ENCODE measurements at places on chromosomes 4 and X. TPM values are rescaled to one million over a fixed set of nuclear protein-coding genes. Genes with fewer than 3 reads are reported as not detected.

GRCh38 chr4:41748571-41749475 lies at the start of gene PHOX2B:
TSS of gene PHOX2B (minus strand) at chr4:41748725. CDS start at chr4:41748610, 115 bp downstream.
- no peak within 1 kb of the TSS for H3K27ac ChIP-seq
- H3K4me3 ChIP-seq, result no peak within 1 kb of the TSS
- peaks cover 32% of the 10 kb centered on the region for H3K27me3 ChIP-seq
- H3K36me3 ChIP-seq, result no peaks in the 10 kb centered on the region
- no peak for DNase-seq
- H3K4me1 ChIP-seq, result no peaks in the 10 kb centered on the region

- no peaks in the 10 kb centered on the region for H3K27me3 ChIP-seq
- no peak overlapping the region for H3K4me3 ChIP-seq
- no peaks in the 10 kb centered on the region for H3K4me1 ChIP-seq
These were observed 592.5 kb downstream of the PPARGC1A start for GRCh38 chr4:23297327-23297726.

GRCh38 chr4:187302457-187303150 lies 578.9 kb upstream of the FAT1 start:
- no peaks in the 10 kb centered on the region for H3K36me3 ChIP-seq
- DNase-seq, result no peak
- H3K4me3 ChIP-seq, result no peak overlapping the region
- H3K27ac ChIP-seq, result no peak overlapping the region
- no peaks in the 10 kb centered on the region for H3K4me1 ChIP-seq

DNA sequence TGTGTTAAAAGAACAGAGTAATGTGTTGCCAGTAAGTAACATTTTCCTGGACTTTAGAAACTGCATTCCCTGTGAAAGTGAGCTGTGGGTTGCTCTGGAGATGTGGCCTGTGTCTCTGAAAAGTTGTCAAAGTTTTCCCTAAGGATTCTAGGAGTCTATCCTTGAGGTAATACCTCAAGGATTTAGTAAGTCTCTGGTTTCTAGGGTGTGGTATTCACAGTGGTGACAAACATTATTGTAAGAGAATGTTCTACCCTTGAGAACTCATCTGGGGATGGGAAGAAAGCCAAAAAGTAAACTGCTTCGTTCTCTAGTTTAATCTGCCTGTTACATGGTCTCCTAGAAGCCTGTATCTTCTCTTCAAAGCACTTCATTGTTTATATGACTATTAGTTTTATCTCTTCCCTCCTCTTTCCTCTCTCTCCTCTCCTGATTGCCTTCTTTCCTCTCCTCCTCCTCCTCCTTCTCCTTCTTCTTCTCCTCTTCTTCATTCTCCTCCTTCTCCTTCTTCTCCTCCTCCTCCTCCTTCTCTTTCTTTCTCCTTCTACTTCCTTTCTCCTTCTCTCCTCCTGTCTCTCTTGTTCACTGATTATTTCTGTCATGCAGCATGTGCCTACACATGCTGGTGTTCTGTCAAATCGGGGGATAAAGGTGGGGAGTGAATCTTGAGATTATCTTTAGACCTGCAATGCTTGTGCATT lies 321.3 kb downstream of the PTTG2 start:
- no peak overlapping the region for H3K27ac ChIP-seq
- no peaks in the 10 kb centered on the region for H3K36me3 ChIP-seq
- peaks cover 3% of the 10 kb centered on the region for H3K4me1 ChIP-seq

DNA sequence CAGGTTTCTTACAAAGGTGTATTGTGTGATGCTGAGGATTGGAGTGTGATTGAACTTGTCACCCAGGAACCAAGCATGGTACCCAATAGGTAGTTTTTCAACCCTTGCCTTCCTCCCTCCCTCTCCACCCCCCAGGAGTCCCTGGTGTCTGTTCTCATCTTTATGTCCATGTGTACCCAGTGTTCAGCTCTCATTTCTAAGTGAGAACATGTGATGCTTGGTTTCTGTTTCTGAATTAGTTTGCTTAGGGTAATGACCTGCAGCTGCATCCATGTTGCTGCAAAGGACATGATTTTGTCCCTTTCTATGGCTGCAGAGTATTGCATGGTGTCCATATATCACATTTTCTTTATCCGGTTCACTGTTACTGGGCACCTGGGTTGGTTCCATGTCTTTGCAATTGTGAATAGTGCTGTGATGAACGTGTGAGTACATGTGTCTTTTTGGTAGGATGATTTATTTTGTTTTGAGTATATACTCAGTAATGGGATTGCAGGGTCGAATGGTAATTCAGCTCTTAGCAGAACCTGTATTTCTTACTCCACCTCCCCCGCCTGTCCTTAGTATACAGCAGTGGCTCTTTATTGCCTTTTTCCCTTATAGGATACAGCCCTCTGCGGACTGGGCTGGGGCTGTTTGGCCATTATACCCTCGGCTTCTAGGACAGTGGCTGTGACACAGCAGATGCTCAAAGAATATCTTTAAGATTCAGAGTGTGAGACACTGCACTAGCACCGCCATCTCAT lies 145.4 kb downstream of the PTTG2 start:
- H3K27ac ChIP-seq, result no peak overlapping the region
- no peaks in the 10 kb centered on the region for H3K27me3 ChIP-seq
- H3K36me3 ChIP-seq, result no peaks in the 10 kb centered on the region

DNA sequence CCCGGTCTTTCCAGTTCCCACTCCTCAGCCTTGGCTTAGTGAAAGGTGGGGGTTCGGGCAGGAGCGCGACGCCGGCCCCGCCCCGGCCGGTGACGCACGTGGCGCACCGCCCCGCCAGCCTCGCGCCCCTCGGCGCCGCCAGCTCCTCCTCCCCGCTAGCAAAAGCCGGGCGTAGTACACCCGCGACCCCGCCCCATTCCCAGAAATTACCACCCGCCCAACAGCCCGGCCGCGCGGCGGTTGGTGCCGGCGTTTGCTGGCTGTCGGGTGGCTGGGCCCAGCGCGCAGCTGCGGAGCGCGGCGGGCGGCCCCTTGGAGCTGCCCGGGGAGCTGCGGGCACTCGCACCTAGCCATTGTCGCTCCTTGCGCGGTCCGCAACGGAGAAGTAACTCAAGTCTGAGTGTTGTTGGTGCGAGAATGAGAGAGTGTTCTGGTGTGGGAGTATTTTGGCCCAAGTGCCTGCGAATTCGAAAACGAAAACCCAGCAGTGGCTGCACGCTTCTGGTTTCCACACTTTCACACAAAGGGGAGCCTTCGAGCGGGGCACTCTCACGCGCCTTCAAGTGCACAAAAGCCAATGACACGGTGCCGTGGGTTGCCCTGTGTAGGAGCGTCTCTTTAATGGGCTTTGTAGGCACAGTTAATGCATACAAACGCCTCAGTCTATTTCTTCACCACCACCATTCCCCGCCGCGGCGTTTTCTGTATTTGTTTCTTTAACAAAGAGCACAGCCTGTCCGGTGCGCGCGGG lies 1.0 kb upstream of the ELF2 start:
- H3K36me3 ChIP-seq, result peaks cover 14% of the 10 kb centered on the region
- peak overlapping the region; percentile 79 for H3K4me3 ChIP-seq
- H3K27me3 ChIP-seq, result no peaks in the 10 kb centered on the region
- H3K27ac ChIP-seq, result peak overlapping the region; percentile 55
- DNase-seq, result peak; percentile 95

DNA sequence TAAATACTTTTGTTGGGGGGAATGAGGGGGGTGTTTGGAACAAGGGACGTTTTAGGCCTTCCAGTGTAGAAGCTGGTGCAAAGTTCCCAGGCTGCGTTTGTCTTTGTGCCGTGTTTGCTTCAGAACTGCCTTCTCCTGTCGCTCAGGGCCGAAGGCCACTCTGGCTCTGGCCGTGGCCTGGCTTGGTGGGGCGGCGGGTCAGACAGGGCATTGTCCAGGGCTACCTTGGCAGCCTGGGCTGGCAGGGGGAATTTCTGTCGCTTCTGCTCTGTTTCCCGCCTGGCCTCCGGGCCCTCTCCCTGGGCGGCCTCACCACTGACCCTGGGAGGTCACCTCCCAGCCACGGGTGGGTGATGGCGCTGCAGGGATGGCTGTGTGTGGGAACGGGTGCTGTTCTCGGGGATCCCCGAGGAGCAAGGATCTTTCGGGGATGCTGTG lies 140.0 kb downstream of the COL4A6 start:
- no peaks in the 10 kb centered on the region for H3K36me3 ChIP-seq
- no peaks in the 10 kb centered on the region for H3K27me3 ChIP-seq
- H3K4me3 ChIP-seq, result no peak overlapping the region
- no peaks in the 10 kb centered on the region for H3K4me1 ChIP-seq
- H3K27ac ChIP-seq, result no peak overlapping the region

DNA sequence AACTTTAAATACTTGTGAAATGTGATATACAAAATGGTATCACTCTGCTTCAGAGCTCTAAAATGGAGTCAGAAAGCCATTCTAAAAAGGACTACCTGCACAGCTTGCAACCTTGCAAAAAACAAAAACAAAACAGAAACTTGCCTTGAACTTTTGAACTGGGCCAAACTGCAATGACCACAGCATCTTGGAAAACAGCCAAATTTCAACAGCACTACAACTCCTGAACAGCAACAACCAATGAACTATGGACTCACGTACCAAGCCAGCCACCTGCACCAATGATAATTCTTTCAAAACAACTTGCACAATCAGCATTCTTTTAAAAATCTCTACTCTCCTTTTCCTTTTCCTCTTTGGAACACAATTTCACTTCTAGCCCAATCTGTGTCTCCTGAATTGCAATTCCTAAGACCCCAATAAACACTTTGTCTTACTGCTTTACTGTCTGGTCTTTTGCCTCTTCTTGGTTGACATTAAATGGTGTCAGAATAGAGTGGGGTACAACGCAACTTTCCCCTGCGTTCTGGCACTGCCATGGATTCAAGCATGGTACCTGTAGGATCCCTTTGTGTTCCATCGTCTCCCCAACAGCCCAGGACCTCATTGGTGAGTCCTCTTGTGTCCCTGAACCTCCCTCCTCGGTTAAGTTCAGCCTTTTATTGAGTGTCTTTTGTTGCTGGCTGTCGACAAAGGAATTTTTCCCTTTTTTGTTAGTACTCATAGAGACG lies 35.7 kb upstream of the FMR1 start:
- H3K4me3 ChIP-seq, result no peak overlapping the region
- no peak for DNase-seq
- H3K36me3 ChIP-seq, result no peaks in the 10 kb centered on the region
- H3K27ac ChIP-seq, result no peak overlapping the region

- no peaks in the 10 kb centered on the region for H3K36me3 ChIP-seq
- 0 out of 2 replicates have a peak, but pooled peaks cover 2% of the 10 kb centered on the region for H3K27me3 ChIP-seq
- no peaks in the 10 kb centered on the region for H3K4me1 ChIP-seq
- DNase-seq, result no peak
These were observed 128.5 kb upstream of the HPGD start for GRCh38 chr4:174650711-174651355.

GRCh38 chr4:54941994-54942552 lies 183.3 kb downstream of the KDR start:
- DNase-seq, result no peak
- no peaks in the 10 kb centered on the region for H3K36me3 ChIP-seq
- H3K4me1 ChIP-seq, result no peaks in the 10 kb centered on the region

GRCh38 chr4:142845293-142846107 lies 601 bp downstream of the INPP4B start:
- no peaks in the 10 kb centered on the region for H3K36me3 ChIP-seq
- peak overlapping the region; percentile 19 for H3K4me3 ChIP-seq
- H3K27ac ChIP-seq, result no peak overlapping the region
- no peak for DNase-seq

DNA sequence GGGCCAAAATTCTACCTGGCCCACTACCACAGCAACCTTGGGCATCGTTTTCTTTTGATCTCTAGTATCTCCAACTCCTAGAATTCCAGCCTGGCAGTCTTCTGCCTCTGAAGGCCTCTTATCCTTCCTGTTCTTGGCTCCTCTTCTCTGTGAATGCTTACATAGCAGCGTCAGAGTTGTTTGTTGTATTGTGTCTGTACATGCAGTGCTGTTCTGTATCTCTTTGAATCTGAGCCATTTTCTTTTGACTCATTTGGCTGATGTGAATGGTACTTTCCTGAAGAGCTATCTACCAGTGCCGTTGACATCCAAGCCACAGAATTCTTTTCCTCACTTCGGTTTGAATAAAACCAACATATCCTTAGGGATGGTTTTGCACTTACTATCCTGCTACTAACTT lies 79.2 kb downstream of the TMEM164 start:
- no peaks in the 10 kb centered on the region for H3K36me3 ChIP-seq
- no peak overlapping the region for H3K27ac ChIP-seq
- no peak for DNase-seq

- H3K4me3 ChIP-seq, result no peak overlapping the region
- H3K36me3 ChIP-seq, result no peaks in the 10 kb centered on the region
- H3K4me1 ChIP-seq, result no peaks in the 10 kb centered on the region
- no peak for DNase-seq
- H3K27me3 ChIP-seq, result no peaks in the 10 kb centered on the region
These were observed 289.8 kb upstream of the SFRP2 start for GRCh38 chr4:154078504-154079350.

- no peaks in the 10 kb centered on the region for H3K36me3 ChIP-seq
- H3K27me3 ChIP-seq, result no peaks in the 10 kb centered on the region
- H3K4me1 ChIP-seq, result no peaks in the 10 kb centered on the region
- H3K27ac ChIP-seq, result no peak overlapping the region
- no peak overlapping the region for H3K4me3 ChIP-seq
These were observed 24.4 kb downstream of the UCHL1 start for GRCh38 chr4:41281038-41281634.

DNA sequence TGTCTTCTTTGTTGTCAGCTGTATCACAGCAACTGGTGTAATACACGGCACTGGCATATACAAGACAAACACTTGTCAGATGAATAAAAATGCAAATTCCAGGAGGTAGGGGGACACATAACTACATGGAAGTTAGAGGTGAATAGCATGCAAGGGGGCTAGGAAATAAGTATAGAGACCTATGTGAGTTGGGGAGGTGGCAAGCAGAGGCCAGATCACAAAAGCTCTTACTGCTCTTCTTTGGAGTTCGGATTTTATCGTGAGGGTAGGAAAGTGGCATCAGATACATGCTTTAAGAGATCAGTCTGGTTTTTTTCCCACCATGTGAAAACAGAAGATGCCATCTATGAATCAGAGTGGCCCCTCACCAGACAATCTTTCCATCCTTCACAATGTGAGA lies 2.8 kb upstream of the SRP72 start:
- H3K36me3 ChIP-seq, result peaks cover 78% of the 10 kb centered on the region
- peaks cover 13% of the 10 kb centered on the region for H3K4me1 ChIP-seq
- no peaks in the 10 kb centered on the region for H3K27me3 ChIP-seq
- no peak overlapping the region for H3K27ac ChIP-seq

- peak overlapping the region; percentile 85 for H3K27ac ChIP-seq
- H3K4me3 ChIP-seq, result no peak overlapping the region
- H3K36me3 ChIP-seq, result no peaks in the 10 kb centered on the region
- H3K27me3 ChIP-seq, result no peaks in the 10 kb centered on the region
- H3K4me1 ChIP-seq, result peaks cover 55% of the 10 kb centered on the region
These were observed 247.6 kb upstream of the RPS6KA3 start for GRCh38 chrX:20514358-20514757.

- DNase-seq, result no peak
- no peaks in the 10 kb centered on the region for H3K27me3 ChIP-seq
- no peak overlapping the region for H3K4me3 ChIP-seq
- H3K27ac ChIP-seq, result no peak overlapping the region
- H3K4me1 ChIP-seq, result peaks cover 38% of the 10 kb centered on the region
These were observed 3.6 kb downstream of the USP46 start for GRCh38 chr4:52655506-52655905.

- no peak for DNase-seq
- no peak overlapping the region for H3K4me3 ChIP-seq
- no peak overlapping the region for H3K27ac ChIP-seq
- no peaks in the 10 kb centered on the region for H3K36me3 ChIP-seq
- H3K27me3 ChIP-seq, result no peaks in the 10 kb centered on the region
These were observed 544.7 kb downstream of the NLGN4X start for GRCh38 chrX:5683996-5684395.

Gene LRP2BP
- 0.29 TPM for total RNA-seq

Gene PCDH7
- total RNA-seq, result 1.2 TPM

Gene GAGE12J
- total RNA-seq, result not detected

Gene MYOZ2
- total RNA-seq, result 0.09 TPM
